ENCODE measurements at places on chromosomes 1 and 21.

GRCh38 chr1:168676029-168676812 lies 52.8 kb downstream of the DPT start:
- DNase-seq: no peak

- DNase-seq: no peak
These were observed 116.3 kb upstream of the HNRNPU start for GRCh38 chr1:244980605-244981004.

DNA sequence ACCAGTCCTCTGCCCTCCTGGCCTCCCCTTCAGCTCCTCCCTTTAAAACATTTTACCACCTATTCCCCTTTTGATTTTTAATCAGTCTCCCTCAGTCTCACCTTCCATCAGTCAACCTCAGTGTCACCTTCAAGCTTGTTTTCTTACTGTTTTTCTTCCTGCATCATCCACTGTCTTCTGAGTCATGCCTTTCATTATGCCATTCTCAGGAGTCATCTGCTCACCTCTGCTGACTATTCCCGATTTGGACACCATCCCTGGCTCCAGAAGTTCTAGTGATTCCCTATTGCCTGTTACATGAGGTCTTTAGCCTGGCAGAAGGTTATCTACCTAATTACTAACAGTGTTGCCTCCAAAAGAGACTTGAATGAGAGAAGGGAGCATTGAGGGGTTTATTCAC lies 23.9 kb downstream of the NFASC start:
- DNase-seq: no peak

GRCh38 chr1:90724926-90725656 lies 8.0 kb upstream of the BARHL2 start:
- DNase-seq: no peak

DNA sequence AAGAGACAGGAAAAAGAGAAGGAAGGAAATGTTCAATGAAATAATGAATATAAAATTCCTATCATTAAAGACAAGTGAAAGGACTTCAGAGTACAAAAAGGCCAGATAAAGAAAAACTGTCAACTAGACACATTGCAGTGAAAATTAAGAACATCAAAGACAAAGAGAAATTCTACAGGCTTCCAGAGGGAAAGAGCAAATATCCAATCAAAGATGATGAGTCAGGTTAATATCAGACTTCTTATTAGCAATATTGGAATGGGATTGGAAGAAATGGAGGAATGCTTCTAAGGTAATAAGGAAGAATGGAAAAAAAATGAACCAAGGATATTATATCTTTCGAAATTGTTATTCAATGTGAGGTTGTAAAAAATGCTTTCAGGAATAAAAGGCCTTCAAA lies 7.8 kb downstream of the PLA2G2A start:
- DNase-seq: no peak

- DNase-seq: no peak
These were observed 19.7 kb upstream of the CHIA start for GRCh38 chr1:111270771-111271463.

- no peak for DNase-seq
These were observed 96.4 kb upstream of the HOOK1 start for GRCh38 chr1:59718064-59718988.

- DNase-seq: no peak
These were observed 4.6 kb upstream of the DDOST start for GRCh38 chr1:20665726-20666125.

GRCh38 chr1:21329209-21329844 lies 39.1 kb upstream of the ECE1 start:
- DNase-seq: peak; percentile 97

GRCh38 chr1:226948996-226949395 lies 8.9 kb downstream of the COQ8A start:
- DNase-seq: no peak

DNA sequence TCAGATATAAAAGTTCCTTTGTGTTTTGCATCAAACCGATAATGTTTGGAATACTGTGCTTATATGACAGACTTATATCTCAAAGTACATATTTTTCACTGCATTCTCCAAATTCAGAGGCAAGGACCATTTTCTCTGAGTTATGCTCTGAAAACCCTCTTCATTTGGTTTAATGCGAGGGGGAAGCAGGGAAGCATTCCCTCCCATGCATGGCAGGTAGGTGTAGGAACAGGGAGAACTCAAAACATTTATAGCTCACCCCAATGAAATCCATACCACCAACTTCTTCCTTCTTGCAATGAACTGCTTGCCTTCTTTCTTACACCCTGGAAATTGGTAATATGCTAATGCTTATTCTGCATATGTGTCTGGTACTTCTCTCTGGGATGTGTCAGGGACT lies 10.7 kb upstream of the ERICH3 start:
- DNase-seq: no peak

GRCh38 chr21:19523746-19524145 lies 1120.2 kb upstream of the TMPRSS15 start:
- no peak for DNase-seq

- DNase-seq: peak; percentile 70
These were observed 5.1 kb downstream of the LMNA start for GRCh38 chr1:156119503-156120209.

- no peak for DNase-seq
These were observed at the start of gene RIIAD1 for GRCh38 chr1:151720974-151721787. Gene RIIAD1, plus strand, starts transcription at chr1:151721522. Its CDS starts 15 bp downstream, at chr1:151721537.

DNA sequence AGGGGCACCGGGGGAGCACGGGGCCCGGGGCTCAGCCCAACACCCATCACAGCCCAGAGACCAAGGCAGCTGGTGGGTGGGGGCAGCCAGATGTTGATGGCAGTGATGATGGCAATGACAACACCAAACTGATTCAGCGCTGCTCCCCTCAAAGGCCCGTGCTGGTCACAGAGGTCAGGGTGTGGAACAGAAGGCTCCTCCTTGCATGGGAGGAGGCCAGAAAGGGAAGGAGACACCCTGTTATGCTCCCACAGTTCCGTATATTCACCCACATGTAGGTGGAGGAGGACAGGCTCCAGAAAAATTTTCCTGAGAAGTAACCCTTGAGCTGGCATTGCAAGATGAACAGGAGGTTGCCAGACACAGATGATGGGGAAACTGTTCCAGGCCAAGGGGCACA lies 414 bp downstream of the GUCA2B start:
- DNase-seq: no peak

GRCh38 chr1:229839800-229840199 lies 213.8 kb downstream of the URB2 start:
- no peak for DNase-seq

DNA sequence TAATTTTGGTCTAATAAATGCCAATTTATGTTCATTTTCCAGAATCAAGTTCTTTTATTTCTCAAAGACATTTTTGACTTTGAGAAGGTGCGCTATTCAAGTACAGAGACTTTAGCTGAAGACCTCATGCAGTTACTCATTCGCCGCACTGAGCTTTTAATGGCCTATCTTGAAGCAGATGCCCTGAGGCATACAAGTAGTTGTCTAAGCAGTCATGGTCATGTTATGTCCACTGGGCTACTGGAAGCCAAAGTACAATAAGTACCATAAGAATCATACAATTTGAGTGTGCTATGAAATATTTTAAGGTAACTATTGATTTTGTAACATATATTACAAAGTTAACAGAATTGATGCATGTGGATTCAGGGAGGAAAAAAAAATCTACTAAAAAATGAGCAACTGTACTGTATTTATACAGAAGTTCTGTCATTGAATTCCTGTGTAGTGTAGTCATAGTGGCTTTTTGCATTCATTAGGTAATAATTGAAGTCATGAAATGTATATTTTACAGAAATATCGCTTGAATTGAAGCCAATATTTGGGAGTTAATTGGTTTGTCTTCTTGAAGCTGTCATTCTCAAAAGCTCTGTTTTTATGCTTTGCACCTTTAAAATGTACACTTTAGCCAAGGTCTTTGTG lies 13.5 kb upstream of the NEXN start:
- DNase-seq: no peak

DNA sequence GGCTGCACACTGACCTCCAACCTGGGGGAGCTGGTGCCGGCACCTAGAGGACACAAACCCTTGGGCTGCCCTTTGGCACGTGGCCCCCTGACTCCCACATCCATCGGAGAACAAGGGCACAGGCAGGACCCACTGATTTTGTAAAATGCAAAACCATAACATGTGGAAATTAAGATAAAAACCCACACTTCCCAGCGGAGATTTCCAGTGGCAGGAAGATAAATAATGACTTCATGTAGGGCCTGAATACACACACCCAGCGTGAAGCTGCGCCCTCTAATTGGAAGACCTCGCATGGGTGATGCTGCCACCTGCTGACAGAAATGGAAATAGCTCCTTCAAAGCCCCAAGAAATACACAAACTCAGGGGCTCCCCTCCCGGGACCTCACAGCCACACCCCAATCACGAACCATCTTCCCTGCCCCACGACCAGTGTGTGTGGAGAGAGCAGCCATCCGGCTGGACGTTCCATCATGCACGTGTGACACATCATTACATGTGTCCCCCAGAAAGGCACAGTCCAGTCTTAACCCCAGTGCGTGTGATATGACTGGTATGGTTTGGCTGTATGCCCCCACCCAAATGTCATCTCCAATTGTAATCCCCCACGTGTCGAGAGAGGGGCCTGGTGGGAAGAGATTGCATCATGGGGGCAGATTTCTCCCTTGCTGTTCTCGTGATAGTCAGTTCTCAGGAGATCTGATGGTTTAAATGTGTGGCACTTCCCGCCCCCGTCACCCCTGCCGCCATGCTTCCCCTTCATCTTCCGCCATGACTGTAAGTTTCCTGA lies 5.7 kb upstream of the TPRG1L start:
- peak; percentile 64 for DNase-seq

DNA sequence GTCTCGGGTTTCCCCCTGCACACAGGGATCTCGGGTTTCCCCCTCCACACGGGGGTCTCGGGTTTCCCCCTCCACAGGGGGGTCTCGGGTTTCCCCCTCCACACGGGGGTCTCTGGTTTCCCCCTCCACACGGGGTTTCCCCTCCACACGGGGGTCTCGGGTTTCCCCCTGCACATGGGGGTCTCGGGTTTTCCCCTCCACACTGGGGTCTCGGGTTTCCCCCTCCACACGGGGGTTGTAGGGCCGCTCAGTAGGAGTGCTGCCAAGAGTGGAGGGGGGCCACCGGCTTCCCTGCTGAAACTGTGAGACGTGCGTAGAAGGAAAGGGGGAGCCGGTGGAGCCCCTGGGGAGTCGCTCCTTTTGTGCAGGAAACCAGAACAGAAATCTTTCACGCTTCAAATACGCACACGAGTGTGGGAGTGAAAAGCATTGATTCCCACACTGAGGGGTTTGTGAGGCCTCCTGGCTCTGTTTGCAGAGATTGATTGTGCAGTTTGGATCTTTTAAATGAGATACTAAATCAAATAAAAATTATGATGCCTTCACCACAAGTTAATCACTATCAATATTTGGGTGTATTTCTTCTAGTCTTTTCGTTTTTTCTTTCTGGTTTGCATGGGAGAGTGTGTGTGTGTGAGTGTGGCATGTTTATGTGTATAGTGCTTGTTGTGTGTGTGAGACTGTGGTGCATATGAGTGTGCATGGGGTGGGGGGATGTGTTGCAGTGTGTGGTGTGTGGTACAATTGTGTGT lies 54.3 kb upstream of the TRAPPC10 start:
- DNase-seq: no peak

DNA sequence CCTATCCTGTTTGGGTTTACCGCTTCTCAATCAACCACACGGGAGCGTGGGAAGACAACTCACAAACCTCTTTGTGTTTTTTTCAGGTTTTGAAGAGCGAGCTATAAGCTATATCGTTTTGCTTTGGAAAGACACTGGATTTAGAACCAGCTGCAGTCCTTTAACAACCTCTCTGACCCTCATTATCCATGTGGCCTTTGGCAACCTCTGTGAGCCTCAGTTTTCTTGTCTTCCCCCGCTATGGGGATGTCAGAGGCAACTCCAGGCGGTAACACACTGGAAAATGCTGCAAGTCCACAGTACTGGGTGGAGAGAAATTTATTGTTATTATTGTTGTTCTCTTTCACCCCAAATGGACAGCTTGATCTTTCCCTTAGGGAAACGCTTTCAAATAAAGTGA lies 100.0 kb downstream of the ETS2 start:
- no peak for DNase-seq

GRCh38 chr1:80003250-80003649 lies 996.7 kb upstream of the ADGRL4 start:
- DNase-seq: no peak

DNA sequence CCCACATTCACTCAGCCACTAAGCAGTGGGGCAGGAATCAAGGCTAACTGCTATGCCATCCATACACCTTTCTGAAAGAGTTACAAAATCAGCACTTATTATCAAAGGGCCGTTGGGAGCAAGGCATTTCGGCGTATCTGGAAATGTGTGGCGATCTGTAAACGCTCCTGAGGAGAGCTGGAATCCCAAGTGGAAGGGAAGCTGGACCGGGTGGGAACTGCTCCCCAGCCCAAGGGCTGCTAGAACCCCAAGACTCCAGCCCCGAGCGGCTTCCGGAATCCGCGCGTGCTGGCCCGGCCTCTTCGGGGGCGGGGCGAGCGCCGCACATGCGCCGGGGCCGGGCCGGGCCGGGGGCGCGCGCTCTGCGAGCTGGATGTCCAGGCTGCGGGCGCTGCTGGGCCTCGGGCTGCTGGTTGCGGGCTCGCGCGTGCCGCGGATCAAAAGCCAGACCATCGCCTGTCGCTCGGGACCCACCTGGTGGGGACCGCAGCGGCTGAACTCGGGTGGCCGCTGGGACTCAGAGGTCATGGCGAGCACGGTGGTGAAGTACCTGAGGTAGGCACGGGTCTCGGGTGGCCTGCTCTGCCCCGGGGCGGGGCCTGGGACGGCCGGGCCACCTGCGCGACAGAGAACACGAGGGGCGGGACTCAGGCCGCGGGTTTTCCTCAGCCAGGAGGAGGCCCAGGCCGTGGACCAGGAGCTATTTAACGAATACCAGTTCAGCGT lies at the start of gene NAXE:
NAXE (plus strand) TSS at position 345 of the 726 bp plus-strand sequence; CDS start at position 374, 29 bp downstream.
- DNase-seq: peak; percentile 62

- no peak for DNase-seq
These were observed 7.1 kb upstream of the MAP1LC3C start for GRCh38 chr1:242005866-242006535.

DNA sequence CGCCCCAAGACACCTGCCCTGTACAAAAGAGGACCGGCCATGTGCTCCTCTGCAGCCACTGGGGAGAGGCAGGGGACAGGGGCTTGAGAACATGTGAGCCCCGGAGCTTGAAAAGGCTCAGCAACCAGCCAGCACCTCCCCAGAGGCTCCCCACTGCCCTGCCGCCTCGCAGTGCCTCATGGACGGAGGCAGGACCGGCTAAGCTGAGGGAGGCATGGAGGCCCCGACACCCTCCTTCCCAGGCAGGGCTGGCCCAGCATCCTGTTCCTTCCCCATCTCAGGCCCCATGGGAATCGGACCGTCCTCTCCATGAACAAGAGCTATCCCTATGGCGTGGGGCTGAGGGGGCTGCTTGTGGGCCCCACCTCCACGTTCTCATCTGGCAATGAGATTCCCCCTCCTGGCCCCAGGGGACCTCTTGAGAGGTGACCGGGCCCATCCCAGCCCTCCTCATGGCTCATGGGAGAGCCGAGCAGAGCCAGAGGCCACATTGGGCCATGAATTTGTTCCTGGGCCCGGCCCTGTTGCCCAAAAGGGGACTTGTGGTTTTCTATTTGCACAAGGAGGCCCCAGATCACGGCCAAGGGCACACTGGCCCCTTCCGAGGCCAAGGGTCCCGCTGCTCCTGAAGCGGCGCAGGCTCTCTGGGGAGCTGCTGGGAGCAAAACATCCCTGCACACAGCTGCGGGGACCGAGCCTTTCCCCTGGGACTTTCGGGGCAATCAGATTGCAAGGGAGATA lies 65.2 kb upstream of the ARHGEF16 start:
- no peak for DNase-seq
